ENCODE measurements at places on chromosomes 3 and 15.

- DNase-seq, result no peak
These were observed 70.1 kb downstream of the CCK start for GRCh38 chr3:42195879-42196330.

- DNase-seq, result no peak
These were observed 5.7 kb downstream of the NR2F2 start for GRCh38 chr15:96336108-96336595.

DNA sequence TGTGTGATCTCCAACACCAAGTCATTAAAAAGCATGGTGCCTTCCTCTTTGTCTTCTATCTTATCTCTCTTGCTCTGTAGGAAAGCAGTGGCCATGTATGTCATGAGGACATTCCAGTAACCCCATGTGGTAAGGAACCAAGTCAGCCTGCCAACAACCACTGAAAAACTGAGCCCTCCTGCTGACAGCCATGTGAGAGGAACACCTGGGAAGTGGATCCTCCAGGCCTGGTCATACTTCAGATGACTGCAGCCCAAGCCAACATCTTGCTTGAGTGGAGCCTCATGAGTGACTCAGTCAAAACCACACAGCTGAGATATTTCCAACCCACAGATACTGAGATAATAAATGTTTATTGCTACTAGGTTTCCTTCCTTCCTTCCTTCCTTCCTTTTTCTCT, 597.3 kb downstream of the ZIC1 start:
- no peak for DNase-seq

DNA sequence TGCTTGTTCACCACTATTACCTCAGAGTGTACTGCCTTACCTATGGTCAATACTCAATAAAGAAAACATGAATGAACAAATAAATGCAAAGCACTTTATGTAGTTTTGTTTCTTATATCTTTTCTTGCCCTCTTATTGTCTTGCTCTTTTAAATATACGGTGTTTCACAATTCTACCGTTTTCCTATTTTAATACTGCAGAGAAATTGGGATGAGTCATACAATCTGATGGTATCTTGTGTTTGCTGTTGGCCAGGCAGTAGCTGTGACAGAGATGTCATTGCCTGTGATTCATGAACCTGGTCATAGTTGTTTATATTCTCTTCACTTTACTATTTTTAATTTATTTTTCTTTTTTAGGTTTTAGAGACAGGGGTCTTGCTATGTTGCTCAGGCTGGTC, 48.3 kb downstream of the SERP1 start:
- DNase-seq, result no peak

- DNase-seq, result no peak
These were observed 155.2 kb downstream of the FAM43A start for GRCh38 chr3:194840661-194841514.

DNA sequence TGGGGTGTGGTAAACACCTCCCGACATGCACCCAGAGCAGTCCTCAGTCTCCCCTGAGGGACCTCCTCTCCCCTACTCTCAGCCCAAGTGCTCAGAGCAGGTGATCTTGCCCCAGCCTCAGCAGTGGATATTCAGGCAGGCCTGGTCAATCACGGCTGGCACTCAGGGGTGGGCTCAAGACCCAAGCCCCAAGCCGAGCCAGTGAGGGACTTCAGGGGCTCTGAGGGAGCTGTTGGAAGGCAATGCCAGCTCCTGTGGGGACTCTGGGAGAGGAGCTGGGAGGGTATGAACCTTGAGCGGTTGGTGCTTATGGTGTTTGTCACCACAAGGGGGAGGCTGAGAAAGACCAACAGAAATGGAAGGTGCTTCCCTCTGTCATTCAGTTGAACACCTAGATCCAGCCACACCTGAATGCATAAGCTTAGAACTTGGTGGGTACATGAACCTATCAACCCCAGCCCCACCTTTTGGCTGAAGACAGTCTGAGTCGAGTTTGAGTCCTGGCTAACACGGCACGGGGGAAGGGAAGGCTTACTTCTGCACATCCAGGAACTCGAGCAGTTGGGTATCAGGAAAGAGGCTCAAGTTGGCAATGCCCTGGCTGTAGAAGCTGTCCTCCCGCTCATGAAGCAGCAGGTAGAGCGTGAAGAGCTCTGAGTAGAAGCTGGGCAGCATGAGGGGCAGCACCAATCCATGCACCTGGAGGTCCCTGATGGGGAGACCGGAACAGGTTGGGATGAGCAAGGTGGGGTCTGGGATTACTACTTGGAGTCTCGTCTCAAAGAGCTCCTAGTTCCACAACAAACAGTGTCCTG, 19.2 kb downstream of the ALS2CL start:
- DNase-seq, result no peak

DNA sequence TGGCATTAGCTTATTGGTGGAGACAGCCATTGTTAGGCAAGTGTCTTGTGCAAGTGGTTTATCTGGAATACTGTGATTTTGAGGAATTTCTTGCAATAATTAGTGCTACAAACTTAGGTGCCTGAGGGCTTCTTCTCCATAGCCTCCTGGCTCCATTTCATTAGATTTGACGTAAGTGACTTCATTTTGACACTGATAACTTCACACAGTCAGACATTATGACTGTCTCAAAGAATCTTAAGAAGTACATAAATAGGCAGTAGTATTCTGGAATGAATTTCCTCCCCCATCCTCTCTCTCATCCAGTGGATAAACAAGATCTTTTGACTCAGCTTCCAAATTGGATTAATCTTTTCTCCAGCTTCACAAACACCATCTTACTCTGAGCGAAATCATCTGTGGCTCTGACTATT, 19.0 kb downstream of the ARL14 start:
- no peak for DNase-seq

DNA sequence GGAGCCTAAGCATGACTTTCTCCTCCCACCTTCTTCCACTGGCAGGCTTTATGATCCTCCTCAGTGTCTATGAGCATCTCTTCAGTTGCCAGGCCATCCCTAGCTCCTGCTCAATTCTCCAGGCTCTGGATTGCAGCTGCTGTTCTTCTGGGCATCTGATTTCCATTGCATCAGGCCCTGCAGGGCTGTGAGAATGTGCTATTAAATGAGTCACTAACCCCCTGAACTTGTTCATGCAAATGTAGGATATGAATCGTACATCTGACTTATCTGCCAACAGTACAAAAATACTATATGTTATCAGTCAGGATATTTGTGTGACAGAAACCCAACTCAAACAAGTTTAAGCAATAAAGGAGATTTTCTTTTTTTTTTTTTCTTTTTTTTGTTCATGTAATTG, 11.9 kb downstream of the GPR176 start:
- no peak for DNase-seq
